ENCODE measurements at places on chromosomes 2 and 18.
A peak's percentile ranks its signal among the peaks of the same experiment; 100 is the strongest.

DNA sequence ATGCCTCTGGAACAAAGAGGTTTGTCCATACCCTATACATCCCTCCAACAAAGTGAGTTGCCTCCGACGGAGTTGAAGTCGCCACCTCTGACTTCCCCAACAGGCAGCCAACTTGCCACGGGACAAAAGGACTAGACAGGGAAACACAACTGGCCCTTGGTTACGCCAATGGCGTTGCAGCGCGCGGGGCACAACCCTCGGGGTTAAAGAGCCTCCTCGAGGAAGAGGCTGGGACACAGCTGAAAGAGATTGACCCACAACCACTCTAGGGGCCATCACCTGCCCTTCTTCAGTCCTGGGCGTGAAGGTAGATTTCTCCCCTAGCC is 545 bp downstream of the GTF3C2 start:
- DNase-seq = no peak

- no peak for DNase-seq
Measured at GRCh38 chr2:113068249-113068648, 479 bp downstream of the IL1F10 start.

- DNase-seq = no peak
Measured at GRCh38 chr2:43616967-43617680, 19.9 kb upstream of the PLEKHH2 start.

DNA sequence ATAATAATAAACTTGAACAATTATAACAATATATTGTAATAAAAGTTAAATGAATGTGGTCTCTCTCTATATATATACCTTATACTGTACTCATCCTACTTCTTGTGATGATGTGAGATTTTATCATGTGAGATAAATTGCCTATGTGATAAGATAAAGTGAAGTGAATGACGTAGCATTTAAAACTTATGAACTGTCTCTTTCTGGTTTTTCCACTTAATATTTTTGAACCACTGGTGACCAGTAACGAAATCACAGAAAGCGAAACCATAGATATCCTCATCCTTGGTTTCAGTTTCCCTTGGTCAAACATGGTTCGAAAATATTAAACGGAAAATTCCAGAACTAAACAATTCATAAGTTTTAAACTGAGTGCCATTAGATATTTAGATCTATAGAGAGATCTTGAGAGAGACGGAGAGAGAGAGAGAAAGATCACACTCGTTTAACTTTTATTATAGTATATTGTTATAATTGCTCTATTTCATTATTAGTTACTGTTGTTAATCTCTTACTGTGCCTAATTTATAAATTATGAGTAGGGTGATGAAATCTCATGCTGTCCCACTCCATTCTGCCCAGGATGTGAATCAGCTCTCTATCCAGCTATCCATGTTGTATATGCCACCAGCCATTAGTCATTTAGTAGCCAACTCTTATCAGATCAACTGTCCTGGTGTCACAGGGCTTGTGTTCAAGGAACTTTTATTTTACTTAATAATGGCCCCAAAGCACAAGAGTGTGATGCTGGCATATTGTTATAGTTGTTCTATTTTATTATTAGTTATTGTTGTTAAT is 156.8 kb downstream of the THADA start:
- no peak for DNase-seq

DNA sequence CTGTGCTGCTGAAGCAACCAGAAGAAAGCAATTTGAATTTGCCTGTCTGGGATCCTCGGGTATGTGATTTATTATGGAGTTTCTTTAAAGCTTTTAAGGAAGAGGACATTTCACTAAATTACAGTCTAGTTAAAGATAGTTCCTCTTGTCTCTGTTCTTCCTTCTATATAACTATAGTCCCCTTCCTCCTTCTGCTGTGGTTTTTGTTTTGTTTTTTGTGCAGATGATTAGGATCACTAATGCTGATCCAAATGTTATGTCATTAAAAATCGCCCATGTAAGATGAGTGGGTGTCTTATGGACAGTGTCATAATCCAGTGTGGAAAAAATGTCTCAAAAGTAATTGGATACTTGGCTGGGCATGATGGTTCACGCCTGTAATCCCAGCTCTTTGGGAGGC is 24.7 kb downstream of the PAPOLG start:
- DNase-seq = no peak

DNA sequence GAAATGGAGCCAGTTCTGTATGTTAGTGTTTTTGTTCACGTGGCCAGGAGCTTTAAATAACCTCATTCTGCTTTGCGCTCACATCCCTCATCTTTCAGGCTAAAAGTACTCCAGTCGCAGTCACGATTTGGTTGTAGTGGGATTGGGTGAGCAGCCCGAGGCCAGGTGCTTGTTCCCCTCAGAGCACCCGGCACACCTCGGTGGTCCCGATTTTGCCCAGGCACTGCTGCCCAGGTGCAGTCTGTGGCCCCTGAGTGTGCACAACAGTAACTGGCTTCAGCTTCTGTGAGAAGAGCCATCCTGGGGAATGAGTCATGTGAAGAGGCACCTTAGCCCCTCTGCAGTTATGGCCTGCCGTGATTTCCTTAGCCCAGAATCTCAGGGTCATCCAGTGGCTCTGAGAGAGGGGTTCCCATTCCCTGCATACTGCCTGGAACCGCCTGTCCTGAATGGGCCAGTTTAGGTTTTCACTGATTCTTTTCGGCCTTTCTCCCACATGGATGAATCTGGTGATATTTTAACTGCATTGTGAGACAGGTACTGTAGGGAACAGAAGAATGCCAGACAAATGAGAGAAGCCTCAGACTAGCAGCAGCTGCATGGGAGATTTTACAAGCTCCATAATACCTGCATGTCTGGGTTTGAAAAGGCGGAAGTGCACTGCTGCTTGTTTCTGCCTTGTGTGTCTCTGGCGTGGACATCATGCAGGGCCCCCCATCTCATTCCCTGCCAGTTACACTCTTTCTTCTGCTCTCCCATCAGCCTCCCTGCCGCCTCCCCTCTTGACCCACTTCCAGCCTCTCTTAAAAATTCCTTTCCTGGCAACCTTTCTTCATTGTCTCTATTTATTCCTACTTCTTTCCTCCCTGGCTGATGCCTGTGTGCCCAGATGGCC is 33.5 kb downstream of the IMPA2 start:
- DNase-seq = no peak

DNA sequence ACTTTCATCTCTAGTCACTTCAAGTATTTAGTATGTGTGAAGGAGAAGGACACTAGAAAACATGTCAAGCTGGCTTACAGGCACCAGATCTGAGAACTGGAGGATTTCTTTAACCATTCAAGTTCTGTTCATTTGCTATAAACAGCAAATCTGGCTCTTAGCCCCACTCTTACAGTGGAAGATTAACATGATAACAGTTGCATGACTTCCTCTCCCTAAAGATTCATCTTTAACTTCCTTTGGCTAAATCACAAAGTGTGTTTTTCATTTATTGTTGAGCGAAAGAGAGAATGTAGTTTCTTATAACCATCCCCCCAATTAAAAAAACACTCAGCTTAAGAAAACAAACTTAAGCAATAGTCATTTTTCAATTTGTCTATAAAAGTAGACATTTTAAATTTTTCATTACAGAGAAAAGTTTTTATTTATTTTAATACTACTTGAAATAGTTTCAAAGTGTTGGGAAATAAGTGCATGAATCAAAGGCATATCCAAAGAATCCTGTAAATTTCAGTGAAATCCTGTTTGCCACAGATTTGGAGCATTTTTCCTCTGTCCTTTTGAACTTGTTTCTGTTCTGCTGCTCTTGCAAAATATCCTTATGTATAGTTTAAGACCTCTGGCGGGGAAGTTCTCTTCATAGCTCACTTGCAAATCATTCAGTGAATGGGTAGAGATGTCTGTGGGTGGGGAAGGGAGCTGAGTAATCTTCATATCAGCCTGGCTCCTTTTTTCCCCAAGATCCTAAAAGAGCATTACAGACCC is 241.0 kb upstream of the RBBP8 start:
- peak; percentile 97 for DNase-seq

DNA sequence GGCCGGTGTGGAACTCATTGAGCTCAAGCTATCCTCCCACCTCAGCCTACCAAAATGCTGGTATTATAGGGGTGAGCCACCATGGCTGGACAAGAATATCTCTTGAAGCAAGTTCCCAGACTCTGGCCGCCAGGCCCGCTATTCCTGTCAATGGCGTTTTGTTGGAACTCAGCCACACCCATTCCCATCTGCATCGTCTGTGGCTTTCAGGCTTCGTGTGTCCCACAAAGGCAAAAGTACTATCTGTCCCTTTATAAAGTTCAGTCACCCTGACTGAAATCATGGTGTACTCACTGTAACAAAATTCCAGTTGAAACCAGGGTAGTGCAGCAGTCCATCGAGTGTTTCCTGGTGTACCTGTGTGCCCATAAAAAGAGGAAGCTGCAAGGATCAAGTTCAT is 96.7 kb downstream of the SH3BP4 start:
- no peak for DNase-seq

- peak; percentile 47 for DNase-seq
Measured at GRCh38 chr2:237092920-237093781, 7.5 kb downstream of the COPS8 start.

DNA sequence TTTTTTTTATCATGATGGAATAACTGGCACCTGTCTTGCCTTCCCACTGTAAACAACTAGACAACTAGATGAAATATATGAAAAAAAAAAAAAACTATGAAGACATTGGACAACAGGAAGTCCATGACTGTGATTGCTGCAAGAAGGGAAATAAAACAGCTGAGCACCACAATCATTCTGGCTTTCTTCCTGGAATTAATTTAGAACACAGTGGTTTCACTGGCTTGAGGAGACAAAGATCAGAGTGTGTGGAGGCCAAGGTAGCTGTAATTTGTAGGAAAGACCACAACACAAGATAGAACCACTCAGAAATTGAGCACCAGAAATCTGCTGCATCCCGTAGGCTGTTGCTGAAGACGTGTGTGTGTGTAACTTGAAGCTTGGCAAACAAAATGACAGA is 121.1 kb upstream of the PID1 start:
- DNase-seq = no peak

DNA sequence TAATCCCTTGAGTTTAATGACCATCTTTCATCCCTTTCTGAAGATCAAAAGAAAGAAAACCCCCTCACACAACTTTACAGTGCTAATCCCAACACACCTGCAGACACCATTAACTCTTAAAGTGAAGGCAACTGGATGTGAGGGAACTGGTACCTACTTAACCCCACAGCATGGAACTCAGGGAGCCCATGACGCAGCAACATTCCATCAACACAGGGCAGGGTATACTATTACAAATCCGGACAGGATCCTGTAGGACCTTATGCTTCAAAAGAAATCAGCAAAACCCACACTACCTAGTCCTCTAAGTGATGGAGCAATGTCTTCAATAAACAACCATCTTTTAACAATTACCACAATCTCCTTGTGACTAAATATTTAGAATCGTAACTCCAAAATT is 78.6 kb downstream of the FARSB start:
- DNase-seq = no peak

DNA sequence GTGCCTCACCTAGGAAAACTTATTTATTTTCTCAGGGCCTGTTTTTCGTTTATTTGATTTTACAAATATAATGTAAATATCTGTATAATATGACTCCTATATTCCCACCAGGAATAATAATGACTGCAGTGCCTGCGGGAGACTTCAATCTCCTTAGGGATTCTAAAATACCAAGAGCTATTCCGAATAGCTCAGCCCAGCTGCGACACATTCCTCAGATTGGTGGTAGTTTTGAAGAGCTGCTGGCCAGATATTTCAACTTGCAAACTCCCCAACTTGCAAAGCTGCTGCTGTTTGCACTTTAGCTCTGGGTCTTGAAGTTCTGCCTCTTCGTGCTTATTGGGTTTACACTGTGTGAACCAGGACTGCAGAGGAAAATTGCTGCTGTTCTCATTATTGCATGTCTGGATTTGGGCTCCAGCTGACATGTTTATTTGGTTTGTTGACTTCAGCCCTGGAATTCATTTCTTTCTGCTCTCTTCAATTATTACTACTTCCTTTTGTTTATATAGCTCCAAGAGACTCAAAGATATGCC is 480.2 kb upstream of the CHST9 start:
- DNase-seq = no peak

DNA sequence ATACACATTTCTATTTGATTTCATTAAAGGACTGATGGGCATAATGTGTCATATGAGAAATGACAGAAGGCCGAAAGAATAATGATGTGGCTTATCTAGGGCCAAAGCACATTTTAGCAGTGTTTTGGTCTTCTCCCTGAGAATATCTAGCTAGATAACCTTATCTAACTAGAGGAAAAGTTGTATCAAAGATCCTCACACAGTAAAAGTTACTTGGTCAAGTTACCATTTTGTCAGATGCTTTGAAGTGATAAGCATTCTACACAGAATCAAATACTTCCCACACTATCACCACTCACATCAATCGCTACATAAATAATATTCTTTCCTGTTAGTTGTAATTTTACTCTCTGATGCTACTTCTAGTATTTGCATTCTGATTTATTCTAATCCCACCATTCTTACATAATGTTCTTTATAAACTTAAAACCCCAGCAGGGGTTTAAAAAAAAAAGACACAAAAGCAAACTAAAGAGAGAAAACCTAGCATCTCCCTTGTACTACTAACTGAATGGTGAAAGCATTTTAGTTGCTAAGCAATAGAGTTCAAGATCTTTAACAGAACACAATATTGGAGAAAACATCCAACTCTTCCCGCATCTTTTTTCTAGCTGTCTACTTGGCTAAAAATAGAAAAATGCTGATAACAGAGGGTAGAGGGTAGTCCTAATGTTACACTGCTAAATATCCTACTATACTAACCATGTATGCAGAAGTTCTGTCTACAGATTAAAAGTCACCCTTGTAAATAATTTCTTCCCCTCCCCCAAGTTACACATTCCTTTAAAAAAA is 8.0 kb downstream of the XPO1 start:
- DNase-seq = no peak

DNA sequence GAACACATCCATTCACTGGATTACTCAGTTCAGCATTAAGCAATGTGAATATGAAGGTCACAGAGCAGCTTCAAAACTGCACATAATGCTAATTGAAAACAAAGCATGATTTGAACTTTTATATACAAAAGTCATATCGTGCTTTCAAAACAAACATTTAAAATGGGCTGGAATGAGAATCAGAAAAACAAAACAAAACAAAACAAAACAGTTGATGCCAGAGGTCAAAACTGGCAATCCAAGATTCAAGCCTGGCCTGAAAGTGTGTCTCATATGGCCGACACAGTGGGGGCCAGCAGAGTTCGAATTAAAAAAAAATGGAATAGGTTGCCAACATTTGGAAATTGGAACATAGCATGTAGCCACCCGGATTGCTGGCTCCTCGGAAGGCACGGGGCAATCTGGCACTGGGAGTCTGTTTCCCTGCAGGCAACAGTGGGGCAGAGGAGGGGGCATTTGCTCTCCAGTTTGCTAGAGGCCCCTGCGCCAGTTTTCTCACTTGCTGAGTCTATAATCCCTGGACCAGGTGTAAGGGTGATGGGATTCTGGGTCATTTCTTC is 294.4 kb downstream of the ZNF521 start:
- no peak for DNase-seq

DNA sequence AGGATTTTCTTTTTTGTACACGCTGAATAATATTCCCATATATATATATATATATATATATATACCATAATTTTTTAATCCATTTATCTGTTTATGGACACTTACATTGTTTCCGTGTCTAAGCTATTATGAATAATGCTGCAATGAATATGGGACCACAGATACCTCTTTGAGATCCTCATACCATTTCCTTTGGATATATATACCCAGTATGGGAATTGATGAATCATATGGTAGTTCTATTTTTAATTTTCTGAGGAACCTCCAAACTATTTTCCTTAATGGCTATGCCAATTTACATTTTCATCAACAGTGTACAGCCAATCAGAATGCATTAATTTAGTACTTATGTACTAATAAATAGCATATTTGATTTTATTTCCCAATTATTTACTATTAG is 53.1 kb downstream of the MERTK start:
- no peak for DNase-seq

- DNase-seq = no peak
Measured at GRCh38 chr2:186130748-186131641, 355.1 kb upstream of the ZC3H15 start.

GRCh38 chr2:216464104-216464720 is 34.4 kb upstream of the RPL37A start:
- no peak for DNase-seq
